CD4-positive, alpha-beta T cell treated with Interferon gamma for 1 hour (primary cell): ENCODE measurements at places on chromosomes 4 and X.

DNA sequence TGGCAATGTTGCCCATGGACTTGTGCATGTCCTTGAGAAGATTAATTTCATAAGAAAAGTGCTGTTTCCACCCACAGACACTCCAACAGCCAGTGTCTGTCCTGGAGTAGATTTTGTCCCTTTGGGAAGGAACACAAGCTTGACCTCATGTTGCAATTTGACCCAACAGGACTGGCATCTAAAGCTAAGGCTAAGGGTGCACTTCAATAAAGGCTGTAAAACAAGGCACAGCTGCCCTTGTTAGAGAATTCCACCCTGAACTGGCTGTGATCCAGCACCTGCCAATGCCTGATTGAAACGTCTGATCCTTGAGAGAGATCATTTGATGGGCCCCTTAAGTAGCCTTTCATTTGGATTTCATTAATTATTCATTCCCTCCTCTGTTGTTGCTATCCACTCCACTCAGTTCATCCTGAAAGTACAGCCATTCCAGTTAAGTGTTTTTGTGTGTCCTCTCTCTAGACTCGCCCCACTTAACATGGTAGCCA lies 56.2 kb downstream of the CD99L2 start:
- DNase-seq = no peak

DNA sequence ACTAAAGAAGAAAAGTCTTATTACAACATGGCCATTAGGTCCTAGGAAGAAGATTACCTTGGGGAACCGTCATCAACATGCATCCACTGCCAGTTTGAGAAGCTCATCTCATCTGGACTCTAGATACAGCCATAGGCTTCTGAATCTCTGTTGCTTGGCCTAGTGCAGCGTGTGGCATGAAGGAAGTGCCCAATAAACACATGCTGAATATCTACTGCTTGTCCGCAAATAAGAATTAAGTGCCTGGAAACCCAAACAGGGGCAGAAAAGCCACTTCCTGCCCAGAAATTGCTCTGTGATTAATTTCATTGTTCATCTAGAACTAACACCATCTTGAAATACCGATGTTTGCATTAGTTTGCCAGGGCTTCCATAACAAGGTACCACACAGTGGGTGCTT lies 241.1 kb upstream of the KLF3 start:
- DNase-seq = no peak

DNA sequence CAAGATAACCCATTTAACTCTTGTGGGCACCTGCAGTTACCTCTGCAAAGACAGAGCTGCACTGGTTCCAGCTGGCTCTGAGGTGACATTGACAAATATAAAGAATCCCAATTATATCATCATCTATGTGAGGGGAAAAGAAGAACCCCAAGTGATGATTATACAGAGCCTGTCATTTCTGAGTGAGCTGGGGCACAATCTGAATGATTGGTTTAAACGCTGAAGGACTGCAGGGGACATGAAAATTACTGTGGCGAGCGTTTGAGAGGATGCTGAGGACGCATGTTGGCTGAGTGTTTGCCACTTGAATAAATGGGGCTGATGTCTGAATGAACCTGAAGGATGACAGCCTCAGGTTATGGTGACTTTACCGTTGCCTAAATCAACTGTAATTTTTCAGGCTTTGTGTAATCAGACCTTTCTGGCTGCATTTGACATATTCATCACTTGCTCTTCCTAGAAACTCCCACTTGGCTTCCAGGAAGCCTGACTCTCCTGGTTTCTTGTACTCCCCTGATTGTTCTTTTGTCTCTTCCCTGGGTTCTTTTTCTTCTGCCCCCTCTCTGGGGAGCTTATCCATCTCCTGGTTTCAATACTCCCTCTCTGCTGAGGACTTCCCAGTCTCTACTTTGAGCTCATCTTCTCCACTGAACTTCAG lies 4.1 kb upstream of the HSD17B10 start:
- DNase-seq = no peak

DNA sequence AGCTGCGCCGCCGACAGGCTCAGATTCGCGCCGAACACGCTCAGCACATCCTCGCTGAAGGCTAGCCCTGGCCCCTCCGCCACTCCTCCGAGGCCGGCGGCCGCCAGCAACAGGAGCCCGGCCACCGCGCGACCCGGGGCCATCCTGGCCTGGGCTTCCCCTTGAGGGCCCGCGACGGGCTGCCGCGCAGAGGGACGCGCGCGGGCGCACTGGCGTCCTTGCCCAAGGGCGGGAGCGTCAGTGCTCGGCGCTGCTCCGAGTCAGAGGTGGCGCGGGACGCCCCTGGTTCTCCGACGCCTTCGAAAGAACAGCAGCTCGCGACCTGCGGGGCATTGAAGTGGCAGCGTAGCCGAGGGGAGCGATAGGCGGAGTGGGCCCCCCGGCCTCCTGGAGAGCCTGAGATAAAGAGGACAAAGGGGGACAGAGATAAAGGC lies 745 bp downstream of the SLC39A8 start:
- DNase-seq = peak; percentile 66

GRCh38 chrX:71910643-71910985 lies at the start of gene NHSL2:
NHSL2 (plus strand) TSS chrX:71910845.
- DNase-seq = no peak

- DNase-seq = no peak
These were observed 16.2 kb downstream of the SPOCK3 start for GRCh38 chr4:167218022-167218608.

- no peak for DNase-seq
These were observed 197.9 kb upstream of the SPRY1 start for GRCh38 chr4:123198706-123199105.

GRCh38 chr4:28490669-28491068 lies 1630.0 kb downstream of the STIM2 start:
- no peak for DNase-seq

- no peak for DNase-seq
These were observed 312.2 kb downstream of the TMA16 start for GRCh38 chr4:163806653-163807052.

DNA sequence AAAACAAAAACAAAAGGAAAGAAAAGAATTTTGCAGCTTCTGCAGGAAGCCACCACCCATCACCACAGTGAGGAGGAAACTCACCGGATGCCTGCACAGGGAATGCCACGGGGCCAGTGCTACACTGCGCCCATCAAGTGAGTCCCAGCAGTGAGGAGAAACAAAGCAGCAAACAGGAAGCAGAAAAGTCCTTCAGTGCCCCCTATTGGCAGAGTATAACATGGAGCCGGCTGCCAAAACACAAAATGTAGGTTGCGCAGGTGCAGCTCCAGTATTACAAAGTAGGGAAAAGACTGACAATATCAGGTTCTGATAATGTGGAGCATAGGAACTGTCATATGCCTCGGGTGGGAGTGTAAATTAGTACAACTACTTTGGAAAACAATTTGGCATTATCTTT lies 23.3 kb upstream of the SCML2 start:
- no peak for DNase-seq

GRCh38 chr4:148216866-148217814 lies 225.1 kb downstream of the NR3C2 start:
- no peak for DNase-seq

- DNase-seq = no peak
These were observed 70.2 kb downstream of the CD38 start for GRCh38 chr4:15848191-15848842.

GRCh38 chr4:73729534-73730165 lies 10.7 kb upstream of the CXCL8 start:
- peak; percentile 29 for DNase-seq

GRCh38 chr4:21815651-21816377 lies 132.8 kb downstream of the KCNIP4 start:
- DNase-seq = no peak

- DNase-seq = no peak
These were observed 75.4 kb downstream of the DDIT4L start for GRCh38 chr4:100114909-100115308.

DNA sequence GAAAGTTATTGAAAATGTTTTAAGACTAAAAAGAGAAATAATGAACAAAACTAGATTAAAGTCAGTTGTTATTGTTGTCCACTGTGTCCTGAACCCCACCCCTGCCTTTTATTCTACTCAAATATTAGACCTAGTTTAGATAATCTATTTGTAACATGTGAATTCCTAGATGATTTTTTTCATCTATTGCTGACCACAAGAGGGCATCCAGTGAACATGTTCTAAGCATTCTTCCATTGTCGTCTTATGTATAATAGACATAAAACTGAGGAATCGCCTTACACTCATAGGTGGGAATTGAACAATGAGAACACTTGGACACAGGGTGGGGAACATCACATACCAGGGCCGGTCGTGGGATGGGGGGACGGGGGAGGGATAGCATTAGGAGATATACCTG lies 36.4 kb upstream of the HPRT1 start:
- no peak for DNase-seq

DNA sequence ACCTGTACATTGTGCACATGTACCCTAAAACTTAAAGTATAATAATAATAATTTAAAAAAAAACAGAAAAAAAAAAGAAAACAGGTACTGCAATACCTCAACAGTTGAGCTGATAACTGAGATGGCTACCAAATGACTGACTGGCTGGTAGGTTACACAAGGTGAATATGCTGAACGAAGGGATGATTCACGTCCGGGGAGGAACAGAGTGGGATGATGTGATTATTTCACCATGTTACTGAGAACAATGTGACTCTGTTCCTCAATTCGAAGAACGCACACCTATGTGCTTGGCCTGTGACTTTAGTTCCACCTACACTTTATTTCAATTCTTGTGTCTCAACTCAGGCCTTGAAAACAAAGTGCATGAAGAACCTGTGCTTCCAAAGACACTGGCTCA lies 111.7 kb downstream of the CXXC4 start:
- no peak for DNase-seq

GRCh38 chrX:150478496-150479492 lies 89.6 kb upstream of the MTM1 start:
- DNase-seq = no peak

- no peak for DNase-seq
These were observed 360.9 kb upstream of the CT83 start for GRCh38 chrX:116823677-116824076.

GRCh38 chrX:37753384-37753783 lies 26.5 kb upstream of the CYBB start:
- DNase-seq = no peak

DNA sequence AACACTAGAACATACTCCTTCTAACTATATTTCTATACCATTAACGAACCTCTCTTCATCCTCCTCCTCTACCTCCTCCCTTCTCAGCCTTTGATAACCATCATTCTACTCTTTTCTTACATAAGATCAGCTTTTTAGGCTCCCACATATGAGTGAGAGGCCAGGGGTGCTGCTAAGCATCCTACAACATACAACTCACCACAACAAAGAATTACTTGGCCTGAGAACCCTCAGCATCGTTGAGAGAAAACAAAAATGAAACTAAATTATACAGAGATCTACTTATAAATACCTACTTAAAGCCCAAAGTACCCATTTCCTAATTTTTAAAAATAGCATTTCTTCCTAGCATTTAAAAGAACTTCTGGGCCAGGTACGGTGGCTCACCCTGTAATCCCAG lies 77.7 kb downstream of the CC2D2A start:
- no peak for DNase-seq

DNA sequence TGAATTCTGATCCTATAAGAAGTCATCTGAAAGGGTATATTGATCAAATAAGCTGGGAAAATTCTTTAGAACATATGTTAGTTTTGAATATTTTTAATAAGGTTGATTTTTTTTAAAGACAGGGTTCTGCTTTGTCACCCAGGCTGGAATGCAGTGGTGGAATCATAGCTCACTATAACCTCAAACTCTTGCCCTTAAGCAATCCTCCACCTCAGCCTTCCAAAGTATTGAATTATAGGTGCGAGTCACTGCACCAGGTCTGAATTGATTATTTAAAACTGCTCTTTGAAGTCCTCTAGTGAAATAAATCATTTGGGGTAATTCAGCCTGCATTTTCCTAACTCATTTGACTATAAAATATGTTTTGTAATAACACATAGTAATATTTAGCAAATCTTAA lies 812.3 kb downstream of the PDHA2 start:
- DNase-seq = no peak

GRCh38 chr4:56130606-56131155 lies 181.9 kb downstream of the CEP135 start:
- DNase-seq = no peak

- no peak for DNase-seq
These were observed 23.2 kb upstream of the ASMTL start for GRCh38 chrX:1475881-1476280.

DNA sequence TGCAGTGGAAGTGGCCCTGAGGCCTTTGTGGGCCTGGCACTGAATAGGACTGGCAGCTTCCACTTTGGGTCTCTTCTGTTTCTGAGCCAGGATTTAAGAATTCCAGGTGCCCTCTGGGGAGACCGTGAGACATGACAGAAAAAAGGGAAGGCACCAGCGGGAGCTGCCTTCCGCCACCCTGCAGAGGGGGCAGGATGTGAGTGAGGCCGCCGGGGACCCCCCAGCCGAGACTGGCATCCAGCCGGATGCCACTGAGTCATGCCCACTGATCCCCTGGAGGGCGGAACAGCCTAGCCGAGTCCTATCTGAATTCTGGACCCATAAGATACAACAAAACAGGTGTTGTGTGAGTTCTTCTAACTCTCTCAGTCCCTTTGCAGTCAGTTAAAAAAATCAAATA lies 41.3 kb downstream of the C4orf50 start:
- no peak for DNase-seq

GRCh38 chr4:184450743-184451535 lies 23.4 kb downstream of the IRF2 start:
- no peak for DNase-seq

DNA sequence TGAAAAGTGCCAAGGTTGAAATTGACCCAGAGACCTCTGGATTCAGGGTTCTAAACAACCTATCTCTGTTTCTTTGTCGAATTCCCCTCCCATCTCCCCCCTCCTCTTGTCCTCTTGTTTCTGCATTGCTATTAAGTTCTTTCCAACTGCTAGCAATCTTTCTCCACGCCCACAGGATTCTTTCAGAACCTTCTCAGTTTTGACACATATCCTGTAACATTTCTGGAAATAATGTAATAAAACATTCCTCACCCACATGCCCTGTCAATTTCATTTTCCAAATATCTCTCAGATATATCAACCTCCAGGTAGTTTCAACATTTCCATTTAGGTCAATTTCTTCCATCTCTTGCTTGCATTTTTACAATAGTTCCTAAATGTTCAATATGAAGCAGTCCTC lies 1105.9 kb downstream of the ARAP2 start:
- DNase-seq = no peak

DNA sequence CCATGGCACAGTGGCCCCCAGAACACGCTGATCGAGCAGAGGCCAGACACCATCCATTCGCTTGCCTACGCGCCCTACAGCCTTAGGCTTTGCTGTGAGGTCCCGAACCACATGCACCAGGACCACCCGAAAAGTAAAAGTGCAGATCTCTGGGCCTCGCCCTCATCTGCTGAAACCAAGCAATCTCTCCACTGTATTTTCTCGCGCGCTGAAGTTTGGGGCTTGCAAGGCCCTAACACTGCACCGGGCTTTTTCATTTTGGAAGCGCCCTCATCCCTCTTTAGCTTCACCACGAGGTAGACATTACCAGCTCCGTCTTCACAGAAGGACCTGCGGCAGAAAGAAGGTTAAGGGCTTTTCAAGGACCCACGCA lies 21.2 kb downstream of the NKX3-2 start:
- no peak for DNase-seq

- no peak for DNase-seq
These were observed 5.2 kb downstream of the TFE3 start for GRCh38 chrX:49037883-49038475.
